ENCODE measurements at places on chromosomes 6 and 20.

- no peak for DNase-seq
These were observed 25.1 kb downstream of the KCNQ2 start for GRCh38 chr20:63447320-63447719.

DNA sequence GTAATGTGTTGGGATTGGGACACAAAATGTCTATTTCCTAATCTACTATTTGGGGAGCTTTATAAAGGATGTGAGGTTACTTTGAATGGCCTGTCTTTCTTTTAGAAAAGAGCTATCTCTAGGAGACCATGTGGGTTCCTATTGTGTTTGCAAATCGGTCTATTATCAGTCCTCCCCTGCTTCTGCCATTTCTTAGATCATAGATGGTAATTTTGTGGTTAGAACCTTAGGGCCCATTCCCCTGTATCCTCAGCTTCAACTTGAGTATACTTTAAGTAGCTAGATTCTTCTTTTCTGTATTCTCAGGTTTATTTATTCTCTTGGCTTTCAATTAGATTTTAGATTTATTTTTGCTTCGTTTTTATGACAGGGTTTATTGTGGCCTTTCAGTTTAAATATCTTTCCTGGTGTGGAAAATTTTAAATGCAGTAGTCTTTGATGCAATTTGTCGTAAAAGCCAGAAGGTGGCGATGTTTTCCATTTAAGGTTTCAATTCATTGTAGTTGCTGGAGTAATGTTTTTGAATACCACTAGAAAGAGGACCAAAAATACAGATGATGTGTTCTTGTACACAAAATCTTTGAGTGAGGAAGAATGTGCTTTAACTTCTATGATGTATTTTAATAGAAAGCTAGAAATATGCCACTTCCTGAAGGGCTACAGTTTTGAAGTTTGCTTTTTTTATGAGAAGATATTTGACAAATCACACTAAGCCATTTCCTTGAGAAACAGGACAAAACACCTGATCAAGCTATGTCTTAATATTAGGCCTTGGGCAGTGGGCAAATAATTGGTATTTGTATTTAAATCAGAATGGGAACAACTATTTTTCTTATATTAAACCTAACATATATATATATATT, 20.3 kb downstream of the TBPL1 start:
- peak; percentile 48 for DNase-seq

DNA sequence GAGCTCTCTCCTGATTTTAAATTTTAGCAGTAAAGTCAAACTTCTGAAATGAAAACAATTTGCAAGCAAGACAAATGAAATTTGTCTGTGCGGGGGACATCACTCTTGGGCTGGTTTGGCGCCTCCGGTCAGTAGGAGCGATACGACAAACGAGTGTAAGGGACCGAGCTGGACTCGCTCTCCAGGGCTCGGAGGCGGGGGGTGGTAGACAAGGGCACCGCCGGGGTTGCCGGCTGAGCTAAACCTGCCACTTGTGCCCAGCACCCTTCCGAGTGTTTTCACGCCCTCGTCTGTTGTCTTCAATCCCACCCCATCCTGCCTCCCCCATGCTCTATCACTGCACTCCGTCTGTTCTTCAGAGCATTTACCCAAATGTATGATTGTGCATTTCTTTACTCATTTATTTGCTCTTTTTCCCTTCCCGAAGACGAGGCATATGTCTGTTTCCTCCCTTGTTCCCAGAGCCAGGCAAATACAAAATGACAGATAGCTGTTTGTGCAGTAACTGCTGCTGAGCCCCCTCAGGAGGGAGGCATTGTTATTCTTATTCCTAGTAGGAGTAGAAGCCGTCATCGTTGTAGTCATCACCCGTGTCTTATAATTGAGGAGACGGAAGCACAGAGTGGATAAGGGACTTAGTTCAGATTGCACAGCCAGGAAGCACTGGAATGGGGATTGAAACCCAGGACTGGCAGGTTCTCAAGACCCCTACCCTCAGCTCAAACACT, 62.8 kb upstream of the APCDD1L start:
- DNase-seq = no peak

DNA sequence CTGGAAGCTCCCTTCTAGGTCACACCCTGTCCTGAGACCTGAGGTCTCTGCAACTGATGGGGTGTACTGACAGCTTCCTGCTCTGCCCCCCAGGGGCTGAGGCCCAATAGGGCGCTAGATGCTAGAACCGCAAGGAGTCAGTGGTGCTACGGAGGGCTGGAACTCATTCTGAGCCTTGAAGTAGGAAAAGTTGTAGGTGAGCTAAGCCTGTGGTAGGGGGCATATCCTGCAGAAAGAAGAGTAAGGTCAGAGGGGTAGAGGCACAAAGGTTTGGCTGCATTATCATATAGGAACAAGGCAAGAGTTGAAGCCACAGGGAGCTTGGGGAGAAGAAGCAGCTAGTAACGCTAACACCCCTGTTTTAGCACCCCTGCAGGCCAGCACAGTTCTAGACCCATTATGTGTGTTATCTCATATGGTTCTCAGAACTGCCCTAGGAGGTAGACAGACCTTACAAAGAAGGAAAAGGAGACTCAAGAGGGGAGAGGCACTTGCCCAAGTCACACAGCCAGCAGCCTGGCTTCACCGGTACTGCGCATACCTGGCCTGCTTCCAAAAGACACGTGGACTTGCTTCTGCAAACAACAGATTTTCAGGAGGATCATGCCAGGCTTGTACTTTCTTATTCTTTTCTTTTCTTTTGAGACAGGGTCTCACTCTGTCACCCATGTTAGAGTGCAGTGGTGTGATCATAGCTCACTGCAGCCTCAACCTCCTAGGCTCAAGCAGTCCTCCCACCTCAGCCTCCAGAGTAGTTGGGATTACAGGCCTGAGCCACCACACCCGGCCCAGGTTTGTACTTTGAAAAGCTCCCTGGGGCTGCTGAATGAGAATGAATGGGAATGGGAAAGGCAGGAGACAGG, 156.1 kb downstream of the MRPL14 start:
- DNase-seq = no peak

- no peak for DNase-seq
These were observed 330.0 kb downstream of the ZFAND3 start for GRCh38 chr6:38149531-38149930.

GRCh38 chr6:32761072-32761471, 2.3 kb downstream of the HLA-DQB2 start:
- no peak for DNase-seq

- DNase-seq = no peak
These were observed 7.4 kb downstream of the FAM50B start for GRCh38 chr6:3856576-3856975.

DNA sequence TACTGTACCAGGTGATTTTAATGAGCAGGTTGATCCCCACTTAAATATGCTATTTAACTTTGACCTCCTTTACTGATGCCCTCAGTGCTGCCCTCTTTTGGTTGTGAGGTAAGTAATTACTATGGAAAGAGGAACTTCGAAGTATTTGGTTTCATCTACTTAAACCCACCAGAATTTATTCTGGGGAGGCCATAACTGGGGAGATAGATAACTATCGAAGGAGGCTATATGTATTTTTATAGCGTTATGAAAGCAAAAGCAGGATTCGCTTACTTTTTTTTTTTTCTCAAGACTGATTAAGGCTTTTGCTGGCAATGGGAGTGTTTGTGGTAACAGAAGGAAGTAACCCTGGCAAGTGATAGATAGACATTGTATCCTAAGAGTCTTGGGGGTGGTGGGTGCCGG, 168.9 kb upstream of the CENPW start:
- peak; percentile 26 for DNase-seq

All from CD4-positive, alpha-beta T cell treated with Interleukin-15 for 4 hours (primary cell).